ENCODE measurements at places on chromosomes 2 and 18.

- DNase-seq, result no peak
These were observed 354.5 kb upstream of the ATP5MC3 start for GRCh38 chr2:175536059-175536458.

- DNase-seq, result no peak
These were observed 263.1 kb downstream of the PHLPP1 start for GRCh38 chr18:62978251-62979049.

GRCh38 chr2:127170452-127171197 is 49.5 kb downstream of the CYP27C1 start:
- DNase-seq, result no peak

GRCh38 chr2:31161637-31162036 is 23.4 kb upstream of the GALNT14 start:
- DNase-seq, result no peak

DNA sequence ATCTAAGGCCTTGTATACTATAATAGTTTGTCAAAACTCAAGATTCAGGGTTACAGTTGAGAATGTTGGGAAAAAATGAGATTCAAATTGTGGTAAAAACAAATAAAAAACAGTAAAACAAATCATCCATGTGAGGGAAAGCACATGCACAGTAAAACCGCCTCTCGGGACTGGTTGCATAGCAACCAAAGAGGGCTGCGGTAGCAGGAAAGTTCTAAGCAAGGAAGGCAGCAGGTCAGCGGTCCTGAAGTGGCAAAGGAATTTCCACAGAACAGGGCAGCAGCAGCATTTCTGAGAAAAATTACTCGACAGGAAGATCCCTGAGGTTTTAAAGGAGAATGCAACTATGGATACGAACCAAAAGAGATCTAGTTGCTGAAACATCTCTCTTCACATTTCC is 93.7 kb downstream of the DYNAP start:
- DNase-seq, result peak; percentile 65

DNA sequence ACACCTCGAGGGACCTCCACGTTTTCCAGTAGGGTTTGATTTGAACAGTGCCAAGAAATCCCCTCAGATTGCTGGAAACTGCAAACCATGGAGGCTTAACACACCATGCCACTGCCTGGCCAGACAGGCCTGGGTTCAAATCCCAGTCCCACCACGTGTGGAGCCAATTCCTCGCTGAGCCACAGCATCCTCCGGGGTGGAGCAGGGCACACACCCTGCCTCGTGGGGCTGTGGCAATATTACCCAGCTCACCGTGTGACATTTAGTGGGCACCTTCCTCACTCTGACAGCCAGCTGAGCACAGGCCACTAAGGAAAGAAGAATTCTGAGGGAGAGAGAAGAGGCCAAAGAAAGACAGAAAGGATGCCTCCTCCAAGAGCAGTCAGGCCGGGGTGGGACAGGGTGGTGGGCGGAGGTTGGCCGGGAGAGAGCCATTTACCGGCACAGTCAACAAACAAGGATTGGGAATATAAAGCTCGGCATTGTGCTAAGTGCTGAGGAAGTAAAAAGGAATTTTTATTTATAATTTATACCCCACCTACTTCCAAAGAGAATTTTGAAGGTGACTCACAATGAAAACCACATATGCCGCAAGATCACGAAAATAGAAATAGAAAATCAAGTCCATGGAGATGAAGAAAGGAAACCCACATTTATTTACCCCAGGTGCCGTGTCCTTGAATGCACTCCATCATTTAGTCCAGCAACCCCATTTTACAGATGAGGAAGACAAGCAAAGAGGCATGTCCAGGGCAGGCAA is 111.5 kb downstream of the MCFD2 start:
- DNase-seq, result no peak

- no peak for DNase-seq
These were observed 11.3 kb upstream of the RTTN start for GRCh38 chr18:70216788-70217187.

DNA sequence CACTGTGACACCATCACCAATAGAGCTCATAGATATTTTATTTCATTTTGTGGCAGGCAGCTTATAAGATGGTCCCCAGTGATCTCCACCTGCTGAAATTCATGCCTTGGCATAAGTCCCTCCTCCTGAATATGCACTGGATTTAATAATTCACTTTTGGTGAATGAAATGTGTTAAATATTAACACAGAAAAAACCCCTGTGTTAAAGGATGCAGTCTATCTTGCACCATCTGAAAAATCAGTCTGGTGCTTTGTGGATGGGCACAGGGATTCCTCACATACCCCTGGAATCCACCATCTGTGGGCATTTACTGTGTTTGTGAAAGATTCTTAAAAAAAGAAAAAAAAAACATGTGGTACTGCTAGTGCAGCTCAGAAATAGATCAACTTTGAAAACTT is 26.1 kb upstream of the WIPF1 start:
- DNase-seq, result no peak

GRCh38 chr2:72754628-72755320 is 71.1 kb downstream of the EXOC6B start:
- DNase-seq, result no peak

DNA sequence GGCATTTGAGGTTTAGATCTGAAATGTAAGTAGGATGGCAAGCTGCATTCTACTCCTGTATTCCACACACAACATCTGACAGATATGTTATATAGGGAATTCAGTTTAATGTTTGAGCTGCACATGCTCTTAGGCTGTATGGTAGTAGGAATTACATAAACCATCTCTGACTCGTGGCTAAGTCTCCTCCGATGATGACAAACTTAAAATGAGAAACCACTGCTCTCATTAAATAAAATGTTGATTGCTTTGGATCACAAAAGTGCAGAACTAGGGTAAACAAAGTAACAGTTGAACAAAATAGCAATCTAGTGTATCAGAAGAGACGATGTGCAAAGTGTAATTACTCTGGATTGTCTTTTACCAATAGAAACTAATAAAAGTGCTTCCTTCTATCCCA is 50.1 kb upstream of the WDR75 start:
- no peak for DNase-seq

GRCh38 chr2:36404754-36405153 is 49.2 kb downstream of the CRIM1 start:
- DNase-seq, result no peak

- no peak for DNase-seq
These were observed 63.4 kb downstream of the STAT1 start for GRCh38 chr2:190950566-190950991.

DNA sequence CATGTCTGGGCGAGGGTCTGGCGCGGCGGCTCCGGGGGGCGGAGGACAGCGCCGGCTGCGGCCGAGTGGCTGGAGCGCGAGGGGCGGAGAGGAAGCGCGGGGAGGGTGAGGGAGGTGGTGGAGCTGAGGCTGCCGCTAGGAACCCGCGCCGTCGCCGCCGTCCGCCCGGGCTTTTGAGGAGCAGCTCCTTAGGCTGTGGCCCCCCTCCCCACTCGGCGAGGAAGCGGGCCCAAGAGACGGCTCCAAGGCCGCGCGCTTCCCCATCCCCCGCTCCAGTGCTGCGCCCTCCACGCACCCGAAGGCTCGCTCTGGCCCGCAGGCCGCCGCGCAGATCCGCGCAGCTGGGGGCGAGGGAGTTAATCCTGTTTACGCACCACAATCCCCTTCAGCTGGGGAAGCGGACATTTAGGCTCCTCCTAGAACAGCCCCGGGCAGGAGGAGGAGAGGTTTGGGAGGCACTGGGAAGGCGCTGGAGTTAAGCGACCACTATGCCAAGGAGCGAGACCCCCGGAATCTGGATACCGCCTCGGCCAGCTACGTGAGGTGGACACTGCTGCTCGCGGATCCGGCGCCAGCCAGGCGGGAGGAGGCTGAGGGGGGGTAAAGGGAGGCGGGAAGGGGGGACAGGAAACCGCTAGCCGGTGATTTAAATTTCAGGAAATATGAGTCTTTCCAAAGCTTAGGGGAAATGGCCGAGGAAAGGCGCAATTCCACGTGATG is at the start of gene CNRIP1:
Gene CNRIP1 (minus strand): TSS at position 552 of the 720 bp plus-strand sequence. CDS start 549 bp downstream, at position 3.
- DNase-seq, result peak; percentile 74

DNA sequence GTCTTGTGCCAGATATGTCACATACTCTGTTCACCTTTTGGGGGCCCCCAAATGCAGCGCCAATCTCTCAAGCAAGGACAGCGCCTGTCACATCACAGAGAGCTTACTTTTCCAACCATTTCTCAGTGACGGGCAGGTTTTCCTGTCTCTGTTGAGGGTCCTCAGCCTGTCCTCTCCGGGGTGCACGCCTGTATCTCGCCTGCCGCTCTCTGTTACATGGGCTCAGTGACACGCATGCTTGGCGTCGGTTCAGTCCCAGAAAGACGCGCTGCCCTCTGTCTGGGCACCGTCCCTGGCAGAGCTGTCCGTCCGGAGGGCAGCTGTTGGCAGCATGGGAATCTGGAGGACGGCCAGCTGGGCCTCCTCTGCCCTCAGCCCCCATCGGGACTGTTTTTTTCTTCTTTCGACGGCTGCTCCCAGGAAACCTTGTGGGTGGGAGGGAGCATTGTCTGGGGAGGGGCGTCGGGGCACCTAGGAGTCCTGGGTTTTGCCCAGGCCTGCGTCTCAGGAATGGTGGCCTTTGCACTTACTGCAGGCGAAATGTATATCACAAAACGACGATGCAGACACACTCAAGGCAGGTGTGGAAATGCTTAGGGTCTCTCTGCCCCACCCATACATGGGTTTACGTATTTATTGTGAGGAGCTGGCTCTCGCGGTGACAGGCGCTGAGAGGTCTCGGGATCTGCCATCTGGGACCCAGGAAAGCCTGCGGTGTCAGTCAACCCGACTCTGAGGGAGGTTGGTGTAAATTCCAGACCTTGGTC is 30.9 kb downstream of the RTP5 start:
- no peak for DNase-seq

GRCh38 chr2:215532844-215533243 is 97.0 kb upstream of the FN1 start:
- DNase-seq, result no peak

DNA sequence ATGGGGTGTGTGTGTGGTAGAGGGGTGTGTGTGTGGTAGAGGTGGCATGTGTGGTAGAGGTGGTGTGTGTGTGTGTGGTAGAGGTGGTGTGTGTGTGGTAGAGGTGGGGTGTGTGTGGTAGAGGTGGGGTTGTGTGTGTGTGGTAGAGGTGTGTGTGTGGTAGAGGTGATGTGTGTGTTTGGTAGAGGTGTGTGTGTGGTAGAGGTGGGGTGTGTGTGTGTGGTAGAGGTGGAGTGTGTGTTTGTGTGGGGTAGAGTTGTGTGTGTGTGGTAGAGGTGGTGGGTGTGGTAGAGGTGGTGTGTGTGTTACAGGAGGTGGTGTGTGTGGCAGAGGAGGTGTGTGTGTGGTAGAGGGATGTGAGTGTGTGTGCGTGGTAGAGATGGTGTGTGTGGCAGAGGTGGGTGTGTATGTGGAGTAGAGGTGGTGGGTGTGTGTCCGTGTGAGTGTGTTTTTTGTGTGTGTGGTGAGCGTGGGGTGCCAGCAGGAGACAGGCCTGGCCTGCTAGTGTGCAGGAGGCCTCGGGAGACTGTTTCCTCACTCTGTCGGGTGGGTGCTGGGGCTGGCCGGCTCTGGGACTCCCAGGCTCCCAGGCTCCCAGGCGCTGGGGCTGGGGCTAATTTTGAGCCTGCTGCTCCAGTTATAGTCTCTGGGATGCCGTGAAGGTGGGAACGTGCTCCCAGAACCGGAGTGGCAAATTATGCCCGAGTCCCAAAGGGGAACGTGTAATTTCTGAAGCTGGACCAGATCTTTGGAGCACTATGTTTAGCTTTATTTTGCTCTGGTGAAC is 165.2 kb downstream of the DYSF start:
- no peak for DNase-seq

DNA sequence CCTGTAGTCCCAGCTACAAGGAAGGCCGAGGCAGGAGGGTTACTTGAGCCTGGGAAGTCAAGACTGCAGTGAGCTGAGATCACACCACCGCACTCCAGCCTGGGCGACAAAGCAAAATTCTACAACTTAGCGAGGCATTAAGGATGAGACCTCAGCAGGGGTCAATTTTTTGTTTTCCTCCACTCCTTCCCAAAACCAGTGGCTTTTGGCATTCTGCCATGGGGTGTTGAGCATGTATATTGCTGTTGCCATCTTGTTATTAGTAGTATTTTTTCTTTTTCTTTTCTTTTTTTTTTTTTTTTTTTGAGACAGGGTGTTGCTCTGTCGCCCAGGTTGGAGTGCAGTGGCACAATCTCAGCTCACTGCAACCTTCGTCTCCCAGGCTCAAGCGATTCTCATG is 8.9 kb upstream of the GIGYF2 start:
- DNase-seq, result no peak

- DNase-seq, result no peak
These were observed 23.2 kb downstream of the HJURP start for GRCh38 chr2:233831011-233831721.

- no peak for DNase-seq
These were observed 63.3 kb downstream of the FAM228A start for GRCh38 chr2:24238158-24238557.

- no peak for DNase-seq
These were observed 22.7 kb downstream of the C1D start for GRCh38 chr2:68040078-68040477.

- no peak for DNase-seq
These were observed 49.0 kb downstream of the PIAS2 start for GRCh38 chr18:46868169-46868921.

DNA sequence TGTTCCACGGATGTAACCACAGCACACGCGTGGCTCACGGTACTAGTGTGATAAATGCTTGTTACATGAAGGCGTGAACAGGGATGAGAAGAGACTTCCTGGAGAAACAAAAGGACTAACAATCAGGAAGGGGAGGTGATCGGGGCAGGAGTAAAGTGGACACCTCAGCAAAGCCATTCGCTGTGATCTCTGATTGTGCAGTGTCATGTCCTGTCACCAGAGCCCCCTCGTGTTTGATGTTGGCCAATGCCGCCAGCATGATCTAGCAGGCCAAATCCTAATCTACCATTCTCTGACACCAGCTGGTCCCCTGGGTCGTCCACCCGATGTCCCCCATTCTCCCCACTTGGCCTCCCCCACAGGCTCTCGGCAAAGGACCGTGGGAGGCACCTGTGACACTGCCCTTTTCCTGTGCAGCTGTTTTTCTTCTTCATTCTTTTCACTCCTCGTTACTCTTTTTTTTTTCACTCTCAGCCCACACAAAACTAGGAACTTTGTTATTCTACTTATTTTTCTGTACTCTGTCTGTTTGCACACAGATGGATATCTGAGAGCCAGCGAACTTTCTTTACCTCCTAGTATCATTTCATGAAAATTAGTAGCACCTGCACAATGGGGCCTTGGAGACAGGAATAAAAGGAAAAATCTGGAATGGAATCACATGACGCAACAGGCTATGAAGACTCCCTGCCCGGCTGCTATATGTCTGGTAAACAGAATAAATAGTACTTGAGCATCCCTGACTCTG is 146.8 kb downstream of the TGIF1 start:
- DNase-seq, result no peak

DNA sequence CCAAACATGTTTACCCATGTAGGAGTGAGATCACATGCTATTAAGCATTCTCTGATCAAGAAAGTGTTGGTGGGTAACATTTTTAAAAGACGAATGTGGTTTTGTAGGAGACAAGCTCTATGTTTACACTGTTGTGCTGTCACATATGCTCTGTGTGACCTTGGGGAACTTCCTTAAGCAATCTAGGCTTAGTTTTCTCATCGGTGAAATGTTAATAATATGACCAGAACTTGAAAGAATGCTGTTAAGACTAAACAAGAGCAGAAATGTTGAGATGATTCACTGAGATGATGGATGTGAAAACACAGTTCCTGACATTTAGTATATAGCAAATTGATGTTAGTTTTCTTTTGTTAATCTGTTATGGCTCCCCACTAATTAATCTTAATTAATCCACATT is 860.9 kb upstream of the CNTNAP5 start:
- DNase-seq, result no peak

- DNase-seq, result no peak
These were observed 291.4 kb downstream of the THSD7B start for GRCh38 chr2:137056704-137057103.

All from spinal cord (tissue), 10 donors.